ENCODE measurements at places on chromosomes 6 and 20.
A peak's percentile ranks its signal among the peaks of the same experiment; 100 is the strongest.

DNA sequence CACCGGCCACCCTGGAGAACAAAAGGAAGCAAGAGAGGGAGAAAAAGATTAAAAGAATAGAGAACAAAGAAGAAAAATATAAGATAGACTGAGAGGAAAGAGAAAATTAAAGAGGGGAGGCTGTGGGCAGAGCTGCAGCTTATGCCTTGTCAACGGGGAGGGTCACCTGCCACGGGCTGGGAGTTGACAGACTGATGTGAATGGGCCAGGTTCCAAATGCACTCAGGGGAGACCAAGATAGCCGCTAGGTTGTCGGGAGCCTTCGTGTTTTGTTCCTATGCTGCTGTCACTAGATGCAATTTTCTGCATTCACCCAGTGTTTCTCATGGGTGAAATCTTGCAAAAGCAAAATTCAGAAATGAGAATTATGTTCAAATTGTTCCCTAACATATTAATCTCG is 119.6 kb upstream of the MTHFD1L start:
- no peak for DNase-seq

DNA sequence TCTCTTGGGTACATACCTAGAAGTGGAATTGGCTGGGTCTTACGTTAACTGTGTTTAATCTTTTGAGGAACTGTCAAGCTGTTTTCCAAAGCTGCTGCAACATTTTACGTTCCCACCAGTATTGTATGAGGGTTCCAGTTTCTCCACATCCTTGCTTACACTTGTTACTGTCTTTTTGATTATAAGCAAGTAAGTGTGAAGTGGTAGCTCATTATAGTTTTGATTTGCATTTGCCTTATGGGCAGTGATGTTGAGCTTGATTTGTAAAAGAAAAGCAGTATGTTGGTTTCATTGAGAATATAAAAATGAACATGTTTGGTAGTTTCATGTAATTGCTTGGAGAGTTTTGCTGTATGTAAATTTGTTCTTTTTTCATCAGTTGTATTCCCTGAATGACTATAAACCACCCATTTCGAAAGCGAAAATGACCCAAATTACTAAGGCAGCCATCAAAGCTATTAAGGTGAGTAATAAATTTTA is 40.4 kb downstream of the SCAF8 start:
- no peak for DNase-seq

- DNase-seq: no peak
These were observed 90.4 kb downstream of the TNFAIP3 start for GRCh38 chr6:137957471-137957870.

GRCh38 chr6:45626087-45626891 is 248.6 kb upstream of the SUPT3H start:
- DNase-seq: no peak

DNA sequence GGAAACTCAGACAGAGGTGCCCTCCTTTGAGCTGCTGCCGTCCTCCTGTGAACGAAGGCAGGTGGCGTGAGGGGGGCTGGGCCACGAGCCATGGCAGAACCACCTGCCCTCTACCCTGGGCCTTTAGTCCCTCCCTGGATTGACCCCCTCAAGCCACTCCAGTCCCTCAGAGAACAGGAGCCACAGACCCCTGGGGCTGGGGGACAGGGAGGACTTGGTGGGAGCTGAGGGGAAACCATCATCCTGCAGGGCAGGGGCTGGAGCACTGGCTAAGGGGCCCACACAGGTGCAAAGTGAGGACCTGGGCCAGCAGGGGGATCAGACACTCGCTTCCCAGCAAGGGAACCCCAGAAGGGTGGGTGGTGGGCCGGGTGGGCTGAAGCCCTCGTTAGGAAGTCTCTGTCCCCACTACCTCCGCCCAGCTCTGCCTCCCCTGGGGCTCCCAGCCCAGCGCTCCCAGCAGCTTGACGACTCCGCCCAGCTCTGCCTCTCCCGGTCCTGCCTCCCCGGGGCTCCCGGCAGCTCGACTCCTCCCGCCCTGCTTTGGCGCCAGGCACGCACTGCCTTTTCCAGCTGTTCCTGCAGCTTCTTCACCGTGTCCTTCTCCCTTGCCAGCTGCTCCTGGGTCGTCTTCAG is 44.4 kb downstream of the DSTN start:
- DNase-seq: no peak

GRCh38 chr6:110784610-110784979 is 30.7 kb downstream of the CDK19 start:
- no peak for DNase-seq

GRCh38 chr6:32940656-32941213 is at the start of gene HLA-DMB:
HLA-DMB (minus strand) TSS chr6:32941028; CDS start chr6:32940807, 221 bp downstream.
- no peak for DNase-seq

GRCh38 chr6:32852018-32852843 is 1.3 kb downstream of the TAP1 start:
- DNase-seq: no peak

DNA sequence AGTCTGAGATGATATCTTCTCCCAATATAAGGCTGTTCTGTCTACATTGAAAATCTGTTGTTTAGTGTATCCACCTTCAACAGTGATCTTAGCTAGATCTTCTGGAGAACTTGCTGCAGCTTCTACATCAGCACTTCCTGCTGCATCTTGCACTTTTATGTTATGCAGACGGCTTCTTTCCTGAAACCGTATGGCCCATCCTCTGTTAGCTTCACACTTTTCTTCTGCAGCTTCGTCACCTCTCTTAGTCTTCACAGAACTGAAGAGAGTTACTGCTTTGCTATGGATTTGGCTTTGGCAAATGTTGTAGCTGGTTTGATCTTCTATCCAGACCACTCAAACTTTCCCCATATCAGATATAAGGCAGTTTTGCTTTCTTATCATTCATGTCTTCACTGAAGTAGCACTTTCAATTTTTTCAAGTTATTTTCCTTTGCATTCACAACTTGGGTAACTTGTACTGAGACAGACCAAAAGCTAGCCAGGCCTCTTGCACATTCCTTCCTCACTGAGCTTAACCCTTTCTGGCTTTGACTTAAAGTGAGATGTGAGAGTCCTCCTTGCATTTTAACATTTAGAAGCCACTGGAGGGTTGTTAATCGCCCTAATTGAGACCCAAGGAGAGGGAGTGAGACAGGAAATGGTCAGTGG is 110.1 kb downstream of the PREP start:
- DNase-seq: no peak

GRCh38 chr6:29521006-29521680 is 33.4 kb upstream of the MAS1L start:
- no peak for DNase-seq

DNA sequence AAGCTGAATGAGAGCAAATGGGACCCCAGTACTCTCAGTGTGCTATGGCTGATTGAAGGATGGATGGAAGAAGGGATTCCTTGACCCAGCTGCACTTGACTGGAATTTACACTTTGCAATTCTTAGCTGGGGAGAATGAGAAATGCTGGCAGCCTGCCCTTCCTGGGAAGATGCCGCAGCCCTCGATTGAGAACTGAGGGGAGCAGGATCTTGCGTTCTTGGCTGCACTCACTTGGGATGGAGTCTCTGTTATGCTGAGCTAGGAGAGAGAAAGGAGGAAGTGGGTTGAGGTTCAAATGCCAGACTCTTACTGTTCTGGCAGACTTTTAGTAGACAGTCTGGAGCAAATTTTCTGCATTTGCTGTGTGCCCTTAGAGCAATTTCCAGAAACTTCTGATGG is 221.2 kb downstream of the FNDC1 start:
- no peak for DNase-seq

- DNase-seq: no peak
These were observed 165.3 kb downstream of the SOBP start for GRCh38 chr6:107655245-107655644.

DNA sequence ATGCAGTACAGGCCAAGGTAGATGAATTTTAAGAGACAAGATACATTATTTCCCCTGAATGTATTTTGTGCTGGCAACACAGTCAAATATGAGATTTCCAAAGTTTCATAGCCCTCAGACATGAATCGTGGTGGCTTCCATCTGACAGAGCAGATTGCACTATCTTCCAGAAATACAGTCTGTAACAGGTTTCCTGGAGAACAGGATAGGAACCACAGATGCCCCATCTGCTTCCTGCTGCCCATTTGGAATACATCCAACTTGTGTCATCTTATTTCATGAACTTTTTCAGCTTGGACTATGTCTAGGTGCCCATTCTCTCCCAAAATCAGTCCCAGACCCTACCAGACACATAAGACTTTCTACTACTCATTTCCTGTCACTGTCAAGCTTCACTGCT is 426.0 kb downstream of the KIF16B start:
- DNase-seq: no peak

- no peak for DNase-seq
These were observed 78.8 kb downstream of the PTCHD4 start for GRCh38 chr6:48032151-48032550.

GRCh38 chr6:35046862-35047261 is 94.3 kb downstream of the TCP11 start:
- DNase-seq: no peak

DNA sequence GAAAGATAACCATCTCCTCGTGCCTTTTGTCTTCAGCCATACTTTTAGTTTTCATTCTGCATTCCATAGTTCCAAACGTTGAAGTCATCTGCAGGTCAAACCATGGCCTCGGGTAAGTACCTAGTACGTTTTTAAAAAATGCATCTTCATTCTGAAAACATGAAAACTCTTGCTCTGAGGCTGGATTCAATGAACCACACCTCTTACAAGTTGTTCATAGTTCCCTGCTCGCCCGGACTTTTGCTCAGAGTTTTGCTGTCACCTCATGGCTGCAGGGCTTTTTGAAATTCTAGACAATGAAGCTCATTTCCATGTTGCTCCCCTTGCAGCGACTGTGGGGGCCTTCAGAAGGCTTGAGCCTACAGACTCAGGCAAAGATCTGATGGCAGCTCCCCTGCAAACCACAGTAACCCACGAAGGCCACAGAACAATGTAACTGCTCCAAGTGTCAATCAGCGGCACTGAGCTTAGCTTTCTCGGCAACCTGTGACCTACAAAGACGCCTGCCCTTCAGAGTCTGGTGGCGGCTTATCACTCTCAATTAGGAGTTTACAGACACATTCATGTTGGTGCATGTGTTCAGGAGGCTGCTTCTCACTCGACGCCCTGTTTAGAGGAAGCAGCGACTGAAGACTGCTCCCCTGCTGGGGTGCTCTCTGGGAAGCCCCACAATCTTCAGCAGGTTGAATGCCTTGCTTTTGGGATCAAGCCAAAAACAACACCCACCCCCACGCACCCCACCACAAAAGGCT is 61.2 kb downstream of the FOXC1 start:
- no peak for DNase-seq

DNA sequence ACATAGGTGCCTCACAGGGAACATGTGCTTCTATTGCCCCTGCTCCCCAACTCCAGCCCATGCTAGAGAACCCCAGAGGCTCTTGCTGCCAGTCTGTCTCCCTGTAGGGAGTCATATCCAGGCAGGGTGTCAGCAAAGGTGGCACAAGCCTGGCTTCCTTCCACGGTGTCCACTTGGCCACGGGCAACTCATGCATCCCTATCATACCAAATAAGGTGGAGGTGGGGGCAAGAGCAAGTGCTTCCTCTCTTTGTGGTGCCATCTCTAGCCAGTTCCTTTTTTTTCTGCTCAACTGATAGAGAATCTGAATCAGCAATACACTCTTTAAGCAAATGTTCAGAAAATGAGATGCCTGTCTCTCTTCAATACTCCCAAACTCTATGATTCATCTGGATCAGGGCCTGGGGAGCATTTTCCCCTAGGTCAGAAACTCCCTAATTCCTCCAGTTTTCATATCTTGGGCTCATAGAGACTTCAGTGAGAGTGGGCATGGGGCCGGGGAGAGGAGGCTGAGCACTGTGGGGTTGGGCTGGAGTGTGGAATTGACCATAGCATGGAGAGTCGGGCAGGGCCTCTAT is 105.1 kb upstream of the GPR6 start:
- DNase-seq: no peak

GRCh38 chr6:138007014-138007472 is 100.2 kb downstream of the PERP start:
- DNase-seq: no peak

DNA sequence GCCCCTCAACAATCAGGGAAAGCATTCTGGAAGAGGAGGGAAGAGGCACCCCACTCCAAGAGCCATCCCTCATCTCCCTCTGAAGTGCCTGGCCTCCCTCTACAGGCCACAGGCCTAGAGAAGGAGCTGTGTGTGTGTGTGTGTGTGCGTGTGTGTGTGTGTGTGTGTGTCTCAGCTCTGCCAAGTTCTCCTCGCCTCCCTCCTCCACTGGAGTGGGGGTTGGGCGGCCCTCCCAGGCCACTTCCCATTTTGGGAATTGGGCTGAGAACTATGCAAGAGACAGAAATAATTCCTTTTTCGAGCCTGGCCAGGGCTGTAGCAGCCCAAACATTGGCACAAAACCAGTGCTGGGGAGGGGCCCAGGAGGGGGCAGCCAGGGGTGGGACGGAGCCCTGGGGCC is 35.7 kb downstream of the KCNB1 start:
- DNase-seq: no peak

DNA sequence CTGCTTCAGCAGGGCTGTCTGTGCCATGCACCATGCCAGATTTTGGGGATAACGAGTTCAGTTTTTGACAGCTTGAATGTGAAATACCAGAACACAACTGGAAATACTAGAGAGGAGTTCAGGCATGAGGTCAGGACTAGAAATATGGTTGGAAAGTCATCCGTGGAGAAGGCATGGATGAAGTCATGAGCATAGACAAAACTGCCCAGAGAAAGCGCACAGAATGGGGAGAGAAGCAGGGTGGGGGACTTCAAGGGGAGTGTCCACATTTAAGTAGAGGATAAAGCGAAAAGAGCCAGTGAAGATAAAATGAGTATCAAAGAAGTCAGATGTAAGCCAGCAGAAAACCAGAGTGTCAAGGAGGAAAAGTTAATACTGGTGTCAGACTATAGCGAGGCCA is 653.4 kb upstream of the ARID1B start:
- no peak for DNase-seq

GRCh38 chr20:57620274-57620990 is at the start of gene ZBP1:
ZBP1 (minus strand) TSS chr20:57620426; CDS start chr20:57620295, 131 bp downstream.
- DNase-seq: peak; percentile 30

GRCh38 chr6:7996538-7997111 is 67.6 kb downstream of the BLOC1S5 start:
- DNase-seq: no peak

GRCh38 chr20:23151885-23152284 is 65.8 kb upstream of the CD93 start:
- no peak for DNase-seq

DNA sequence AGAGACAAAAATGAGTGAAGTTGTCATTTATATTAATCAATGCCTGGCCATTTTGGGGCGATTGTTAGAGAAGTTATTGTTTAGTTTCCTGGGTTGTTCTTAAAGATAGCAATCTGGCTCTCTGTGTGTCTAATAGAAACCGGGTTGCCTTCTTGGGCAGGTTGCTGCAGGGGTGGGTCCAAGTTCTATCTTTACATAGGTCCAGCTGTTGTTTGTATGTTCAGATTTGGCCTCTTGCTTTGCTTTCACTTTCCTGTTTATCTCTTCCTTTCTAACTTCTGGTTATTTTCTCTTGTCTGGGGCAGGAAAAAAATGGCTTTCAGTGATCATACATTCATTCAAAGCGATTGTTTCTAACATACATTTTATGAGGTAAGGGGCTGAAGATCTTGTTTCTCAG is 128.4 kb upstream of the NOX3 start:
- no peak for DNase-seq

- no peak for DNase-seq
These were observed 1180.0 kb upstream of the CITED2 start for GRCh38 chr6:140554421-140554820.

- DNase-seq: no peak
These were observed 196.3 kb upstream of the SUPT3H start for GRCh38 chr6:45574014-45574461.
